NCI-H774 (cell line): ENCODE measurements at places on chromosomes 6 and 20.

DNA sequence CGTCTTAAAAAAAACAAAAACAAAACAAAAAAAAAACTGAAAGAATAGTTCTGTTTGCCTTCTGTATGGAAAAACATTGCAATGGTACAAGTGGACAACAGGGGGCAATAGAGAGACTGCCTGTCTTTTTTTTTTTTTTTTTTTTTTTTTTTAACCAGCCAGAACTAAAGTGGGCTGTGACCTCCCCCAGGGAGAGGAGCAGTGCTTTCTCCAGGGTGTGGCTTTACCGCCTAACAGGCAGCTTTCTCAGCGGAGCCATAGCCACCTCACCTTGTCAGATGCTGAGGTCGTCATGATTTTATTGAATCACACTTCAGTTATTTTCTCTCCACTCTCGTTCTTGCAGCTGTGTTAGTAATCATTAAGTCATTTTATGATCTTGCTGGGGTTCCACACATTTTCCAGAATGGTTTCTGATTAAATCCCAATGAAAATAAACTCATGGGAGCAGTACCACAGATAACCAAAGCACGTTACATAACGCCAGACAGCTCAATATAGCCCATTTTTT, 78.4 kb downstream of the GMPR start:
- peak; percentile 19 for DNase-seq

DNA sequence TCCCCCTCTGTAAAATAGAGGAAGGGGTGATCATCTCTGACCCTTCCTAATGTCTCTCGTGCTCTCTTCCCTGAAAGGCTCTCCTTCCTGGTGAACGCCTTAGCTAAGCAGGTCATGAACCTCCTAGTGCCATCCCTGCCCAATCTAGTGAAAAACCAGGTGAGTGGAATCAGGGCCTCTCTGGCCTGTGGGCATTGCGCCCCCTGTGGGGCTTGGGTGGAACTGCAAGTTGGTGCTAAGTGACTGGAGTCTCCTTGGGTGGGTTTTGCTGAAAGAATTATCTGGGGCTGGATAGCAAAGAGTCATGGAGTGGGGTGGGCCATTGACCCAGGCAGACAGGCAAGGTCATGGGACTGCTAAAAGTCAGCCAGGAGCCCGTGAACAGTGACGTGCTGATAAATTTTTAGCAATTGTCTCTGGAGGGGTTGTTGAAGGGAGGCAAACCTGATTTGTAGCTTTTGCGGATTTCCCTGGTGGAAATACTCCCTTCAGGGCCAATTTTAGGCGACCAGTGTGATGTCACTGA, 8.9 kb downstream of the BPIFB1 start:
- peak; percentile 34 for DNase-seq

- DNase-seq = no peak
These were observed 167.5 kb upstream of the PMEPA1 start for GRCh38 chr20:57877131-57877824.

DNA sequence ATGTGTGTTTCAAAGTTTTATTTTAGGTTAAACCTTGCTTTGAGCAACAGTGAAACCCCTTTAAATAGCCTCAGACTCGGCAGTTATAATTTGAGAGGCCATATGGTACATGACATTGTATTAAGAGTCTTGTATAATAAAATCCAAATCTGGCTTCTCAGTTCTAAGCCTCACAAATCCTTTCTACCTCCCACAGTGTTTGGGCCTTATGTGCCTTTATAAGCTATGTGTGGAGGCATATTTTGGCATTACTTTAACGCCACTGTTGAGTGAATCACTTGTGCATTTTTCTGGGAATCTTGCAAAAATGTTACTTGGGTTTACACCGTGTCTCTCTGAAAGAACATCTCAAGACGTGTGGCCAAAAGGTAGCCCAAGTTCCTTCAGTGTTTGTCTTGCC, 152.4 kb downstream of the COL9A1 start:
- no peak for DNase-seq

DNA sequence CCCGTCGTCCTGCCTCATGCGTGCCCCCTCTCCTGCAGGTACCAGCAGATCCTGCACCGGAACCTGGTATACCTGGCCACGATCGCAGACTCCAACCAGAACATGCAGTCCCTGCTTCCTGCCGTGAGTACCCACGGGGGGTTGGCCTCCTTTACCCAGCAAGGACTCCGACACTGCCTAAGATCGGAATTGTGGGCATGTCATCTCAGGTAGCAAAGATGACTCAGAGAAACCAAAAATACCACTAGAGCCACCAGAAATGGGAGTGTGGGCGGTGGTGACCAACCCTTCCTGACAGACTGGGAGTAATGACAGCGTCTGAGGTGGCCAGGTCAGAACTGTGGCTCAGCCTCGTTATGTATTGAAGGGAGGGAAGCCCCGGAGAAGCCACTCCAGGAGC, 16.3 kb downstream of the SS18L1 start:
- no peak for DNase-seq
